ENCODE measurements at places on chromosomes 4 and X. TPM values are rescaled to one million over a fixed set of nuclear protein-coding genes. Genes with fewer than 3 reads are reported as not detected.
A peak's percentile ranks its signal among the peaks of the same experiment; 100 is the strongest.

The MAGEB1 gene
- total RNA-seq, result not detected

- no peak for DNase-seq
Measured at GRCh38 chrX:154064637-154065435, 32.7 kb downstream of the MECP2 start.

The SH3TC1 gene
- 71.7 TPM for total RNA-seq

DNA sequence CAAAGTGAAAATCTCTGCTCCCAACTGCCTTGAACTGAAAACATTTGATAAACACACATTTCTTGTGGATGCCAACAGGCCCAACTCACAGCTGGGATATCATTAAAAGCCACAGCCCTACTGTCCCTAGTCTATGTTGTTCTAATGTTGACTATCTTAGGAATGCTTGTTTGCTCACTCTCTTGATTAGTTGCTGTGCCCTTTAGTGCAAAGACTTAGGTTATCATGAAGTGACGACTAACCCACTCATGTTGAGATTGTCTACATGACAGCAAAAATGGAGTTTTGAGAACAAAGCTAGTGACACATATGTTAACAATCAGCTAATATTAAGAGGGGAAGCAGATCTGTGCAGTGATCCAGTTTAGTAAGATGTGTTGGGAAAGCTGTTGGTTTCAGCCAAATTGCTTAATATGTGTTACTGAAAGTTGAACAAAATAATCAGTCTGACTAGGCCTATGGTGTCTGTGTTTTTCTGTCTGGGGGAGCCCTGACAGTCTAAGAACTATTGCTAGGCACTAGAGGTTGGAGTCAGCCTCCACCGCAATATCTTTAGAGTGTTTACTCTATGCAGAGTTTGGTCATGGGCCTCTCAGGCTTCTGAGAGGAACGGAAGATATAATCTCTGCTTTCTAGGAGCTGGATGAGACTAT, 125.5 kb downstream of the ATG4A start:
- DNase-seq, result no peak

DNA sequence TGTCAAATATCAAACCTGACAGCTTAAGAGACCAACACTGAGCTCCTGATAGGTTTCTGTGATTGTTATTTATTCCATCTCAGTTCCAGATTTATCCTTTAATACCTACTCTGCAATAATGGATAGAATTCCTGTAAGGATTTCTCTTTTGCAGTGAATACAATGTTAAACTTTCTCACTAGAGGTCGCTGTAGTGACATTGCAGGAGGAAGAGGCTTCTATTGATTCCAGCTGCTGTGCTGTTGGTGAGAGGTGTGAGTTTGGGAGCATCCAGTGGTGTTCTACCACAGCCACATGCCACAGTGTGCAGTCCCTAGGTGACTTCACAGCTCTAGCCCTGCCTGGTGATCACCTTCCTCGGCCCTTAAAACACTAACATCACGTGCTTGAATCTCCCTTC, 34.6 kb upstream of the DCAF8L2 start:
- DNase-seq, result no peak

DNA sequence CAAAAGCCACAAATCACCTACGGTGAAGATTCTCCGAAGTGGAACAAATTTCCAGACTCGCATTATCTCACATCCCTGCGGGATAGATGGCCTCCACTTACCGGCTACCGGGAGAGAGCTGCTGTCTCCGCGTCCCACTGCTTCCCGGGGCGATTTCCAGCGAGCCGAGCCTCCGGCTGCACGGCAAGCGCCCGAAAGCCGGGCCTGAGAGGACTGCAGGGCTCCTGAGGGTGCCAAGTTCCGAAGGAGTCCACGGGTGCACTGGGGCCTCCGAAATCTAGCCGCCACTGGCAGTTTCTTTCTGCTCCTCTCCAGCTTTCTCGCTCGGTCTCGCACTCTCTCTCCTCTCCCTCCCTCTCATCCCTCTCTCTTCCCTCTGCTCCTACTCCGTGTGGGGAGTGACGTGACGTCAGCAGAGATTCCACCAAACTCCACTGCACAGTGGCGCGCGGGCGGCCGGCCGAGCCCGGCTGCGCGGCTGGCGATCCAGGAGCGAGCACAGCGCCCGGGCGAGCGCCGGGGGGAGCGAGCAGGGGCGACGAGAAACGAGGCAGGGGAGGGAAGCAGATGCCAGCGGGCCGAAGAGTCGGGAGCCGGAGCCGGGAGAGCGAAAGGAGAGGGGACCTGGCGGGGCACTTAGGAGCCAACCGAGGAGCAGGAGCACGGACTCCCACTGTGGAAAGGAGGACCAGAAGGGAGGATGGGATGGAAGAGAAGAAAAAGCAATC, 14.0 kb upstream of the PITX2 start:
- DNase-seq, result no peak

- DNase-seq, result no peak
Measured at GRCh38 chr4:149203256-149204001, 612.2 kb downstream of the IQCM start.

The FAM236A gene
- total RNA-seq, result not detected

DNA sequence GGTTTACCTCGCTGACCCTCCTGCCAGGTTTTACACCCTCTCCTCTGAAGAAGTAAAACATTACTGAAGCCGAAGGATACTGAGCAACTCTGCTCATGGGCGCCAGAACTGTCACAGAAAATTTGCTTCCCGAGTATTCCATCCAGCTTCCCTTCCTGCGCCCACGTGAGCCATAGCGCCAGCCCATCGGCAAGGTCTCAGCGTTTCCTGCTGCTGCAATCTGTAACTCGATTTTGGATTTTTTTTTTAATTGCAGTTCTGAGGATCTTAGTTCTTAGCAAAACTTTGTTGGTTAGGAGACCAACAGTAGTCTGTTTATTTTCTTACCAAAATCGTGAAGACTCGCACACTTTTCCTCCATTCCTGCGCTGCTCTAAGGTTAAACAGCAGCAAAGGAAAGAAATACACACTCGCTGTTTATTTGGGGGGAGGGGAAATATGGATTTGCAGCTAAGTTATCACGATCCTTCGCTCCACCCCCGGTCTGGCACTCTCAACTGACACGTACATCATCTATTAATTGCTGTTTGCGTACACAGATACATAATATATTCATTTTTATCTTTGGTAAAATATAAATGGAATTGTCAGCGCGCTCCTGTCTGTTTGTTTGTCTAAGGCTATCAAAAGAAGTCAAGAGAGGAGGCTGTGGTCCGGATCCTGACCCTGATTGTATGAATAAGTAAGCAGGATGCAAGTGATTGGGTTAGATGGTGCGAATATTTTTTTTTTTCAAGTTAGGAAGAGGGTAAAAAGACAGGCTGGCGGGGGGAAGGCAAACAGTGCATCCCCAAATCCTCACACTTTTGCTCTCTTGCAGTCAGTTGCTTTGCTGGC, at the start of gene TLL1:
TLL1 (plus strand) TSS at position 777 of the 837 bp plus-strand sequence. CDS start 668 bp downstream, outside the sequence.
- DNase-seq, result no peak

- DNase-seq, result no peak
Measured at GRCh38 chr4:125433453-125433852, 118.7 kb downstream of the FAT4 start.

GRCh38 chr4:152709675-152710438, 30.1 kb upstream of the TMEM154 start:
- DNase-seq, result no peak

- DNase-seq, result no peak
Measured at GRCh38 chr4:102610007-102610406, 108.8 kb downstream of the NFKB1 start.

DNA sequence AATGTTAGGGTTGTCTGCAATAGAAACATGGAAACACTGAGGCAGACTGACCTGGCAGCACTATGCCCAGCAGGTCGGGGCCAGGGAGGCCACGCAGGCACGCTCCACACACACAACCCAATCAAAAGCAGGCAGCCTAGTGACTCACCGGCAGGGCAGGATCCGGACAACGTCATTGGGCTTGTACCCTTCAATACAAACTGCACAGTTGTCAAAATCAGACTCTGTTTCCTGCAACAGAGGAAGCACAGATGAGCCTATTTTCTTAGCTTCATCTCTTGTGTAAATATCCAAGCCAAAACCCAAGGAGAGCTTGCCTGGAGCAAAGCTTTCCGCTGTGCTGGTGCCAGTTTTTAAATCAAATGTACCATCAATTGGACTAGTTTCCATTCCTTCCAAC, 185.8 kb downstream of the RNF150 start:
- DNase-seq, result no peak

The DUX4 gene
- not detected for total RNA-seq

The SMARCA1 gene
- 26.9 TPM for total RNA-seq

DNA sequence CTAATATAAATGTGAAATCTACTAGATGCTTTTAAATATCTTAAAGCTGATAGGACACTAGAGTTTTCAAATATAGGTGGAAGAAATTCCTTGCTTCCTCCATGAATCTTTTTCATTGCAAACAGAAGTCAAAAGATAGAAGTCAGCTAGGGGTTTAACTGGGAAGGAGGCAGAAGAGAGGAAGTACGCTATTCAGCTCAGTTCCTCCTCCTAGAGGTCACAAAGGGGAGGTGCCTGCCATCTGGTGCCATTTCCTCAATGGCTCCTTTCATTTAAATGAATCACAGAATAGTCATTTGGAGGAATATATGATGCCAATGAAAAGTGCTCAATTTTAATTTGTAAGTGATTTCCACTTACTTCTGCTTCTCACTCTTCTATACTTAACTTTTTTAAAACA, 8.5 kb downstream of the COL25A1 start:
- DNase-seq, result no peak

GRCh38 chr4:182729516-182729915, 187.7 kb downstream of the DCTD start:
- no peak for DNase-seq

GRCh38 chr4:123469245-123469644, 72.7 kb downstream of the SPRY1 start:
- DNase-seq, result no peak

GRCh38 chr4:68257719-68258118, 12.2 kb upstream of the TMPRSS11B start:
- no peak for DNase-seq

The CDKL2 gene
- total RNA-seq, result 20.6 TPM

GRCh38 chrX:16191605-16192004, 24.3 kb downstream of the MAGEB17 start:
- no peak for DNase-seq

The GPRIN3 gene
- 25.2 TPM for total RNA-seq

- DNase-seq, result no peak
Measured at GRCh38 chr4:121554382-121554781, 142.4 kb downstream of the ANXA5 start.

GRCh38 chrX:130009658-130010223, 27.3 kb downstream of the BCORL1 start:
- no peak for DNase-seq

GRCh38 chr4:15339737-15340136, 88.1 kb upstream of the C1QTNF7 start:
- no peak for DNase-seq

GRCh38 chr4:70715097-70715496, 6.7 kb upstream of the RUFY3 start:
- no peak for DNase-seq

- DNase-seq, result no peak
Measured at GRCh38 chrX:154598656-154599055, 13.7 kb downstream of the CTAG1A start.

The TMEM35A gene
- total RNA-seq, result 1.5 TPM

The GRSF1 gene
- total RNA-seq, result 55.1 TPM

GRCh38 chr4:54657551-54658251, at the start of gene KIT:
TSS of gene KIT (plus strand) at chr4:54657957. CDS start at chr4:54658015, 58 bp downstream.
- DNase-seq, result peak; percentile 72

The SRPK3 gene
- not detected for total RNA-seq

- DNase-seq, result no peak
Measured at GRCh38 chr4:156858071-156858470, 113.5 kb downstream of the PDGFC start.

DNA sequence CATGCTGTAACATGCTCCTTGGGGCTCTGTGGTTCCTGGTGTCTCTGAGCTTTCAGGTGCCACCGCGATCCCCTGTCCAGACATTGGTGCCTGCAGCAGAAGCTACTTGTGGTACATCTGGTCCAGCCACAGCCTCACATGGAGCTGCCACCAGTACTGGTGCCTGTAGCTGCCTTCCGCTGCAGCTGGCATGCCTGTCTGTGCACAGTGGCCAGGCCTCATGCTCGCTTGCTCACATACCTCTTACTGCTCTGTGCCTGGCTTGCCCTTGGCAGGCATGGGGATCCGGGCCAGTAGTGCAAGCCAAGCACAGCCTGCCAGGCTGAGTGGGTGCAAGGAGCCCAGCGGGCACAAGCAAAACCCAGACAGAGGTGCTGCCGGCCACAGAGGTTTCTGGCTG, 618.6 kb downstream of the DMD start:
- DNase-seq, result peak; percentile 35

The SLITRK2 gene
- total RNA-seq, result 0.32 TPM

DNA sequence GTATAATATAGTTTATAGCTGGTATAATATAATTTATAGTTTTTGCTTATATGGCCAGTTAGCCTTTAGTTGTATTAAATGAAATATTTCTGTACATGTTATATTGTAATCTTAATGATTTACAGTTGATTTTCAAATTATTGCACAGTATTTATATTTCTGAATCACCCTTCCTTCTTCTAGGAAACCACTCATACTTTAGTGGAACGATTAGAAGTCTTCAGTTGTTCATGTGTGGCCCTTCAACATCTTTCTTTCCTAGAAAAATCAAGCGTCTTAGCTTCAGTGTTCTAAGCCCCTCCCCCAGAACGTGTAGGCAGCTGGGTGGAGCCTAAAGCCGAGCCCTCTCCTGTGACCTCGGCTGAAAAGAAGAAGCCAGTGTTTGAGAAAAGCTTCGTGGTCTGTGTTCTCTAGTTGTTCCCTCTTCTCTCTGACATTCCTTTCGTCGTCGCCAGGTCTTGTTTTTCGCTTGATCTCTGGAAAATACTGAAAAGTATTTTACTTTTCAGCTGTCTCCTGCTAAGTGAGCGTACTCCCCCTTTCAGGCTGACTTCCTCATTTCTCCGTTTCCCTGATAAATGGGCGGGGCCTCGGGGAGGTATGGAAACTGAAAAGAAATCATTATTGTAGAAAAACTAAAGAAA, at the start of gene C4orf33:
C4orf33 (plus strand) TSS at position 342 of the 644 bp plus-strand sequence. CDS start 6,459 bp downstream, outside the sequence.
- DNase-seq, result peak; percentile 85

DNA sequence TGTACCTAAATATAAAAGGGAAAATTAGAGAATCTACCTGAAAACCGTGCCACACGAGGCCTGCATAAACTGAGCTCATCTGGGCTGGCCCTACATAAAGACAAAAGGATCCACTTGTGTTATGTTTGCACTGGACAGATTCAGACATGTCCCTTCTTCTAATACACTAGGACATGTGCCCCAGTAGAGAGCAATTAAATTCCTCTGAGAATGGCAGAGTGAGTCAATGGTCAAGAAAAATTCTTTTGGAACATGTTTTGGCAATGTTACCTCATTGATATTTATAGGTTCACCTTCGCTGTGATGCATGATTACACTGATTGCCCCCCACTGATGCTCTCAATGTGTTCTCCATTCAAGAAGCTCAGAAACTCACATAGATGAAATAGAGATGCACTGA, 95.2 kb downstream of the MANBA start:
- DNase-seq, result no peak

- DNase-seq, result no peak
Measured at GRCh38 chrX:140764401-140764919, 54.9 kb downstream of the LINC00632 start.

DNA sequence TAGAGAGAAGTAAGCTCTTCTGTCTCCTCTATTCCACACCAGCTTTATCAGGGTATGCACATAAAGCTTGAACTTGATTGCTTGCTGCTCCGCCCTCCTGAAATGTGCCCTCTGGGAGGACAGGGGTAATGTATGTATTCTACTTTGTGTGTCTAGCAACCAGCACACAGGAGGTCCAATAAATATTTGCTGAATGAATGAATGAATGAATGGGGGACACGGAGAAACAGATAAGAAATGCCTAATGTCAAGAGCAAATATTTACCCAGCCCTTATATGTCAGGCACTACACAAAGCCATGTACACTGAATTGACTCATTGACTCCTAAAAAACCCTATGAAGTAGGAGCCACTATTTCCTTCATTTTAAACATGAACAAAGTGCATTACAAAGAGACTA, 2.3 kb upstream of the MSL3 start:
- DNase-seq, result no peak

Measured in upper lobe of right lung (tissue), 1 donor.